ENCODE measurements at places on chromosomes 1 and 21. TPM values are rescaled to one million over a fixed set of nuclear protein-coding genes. Genes with fewer than 3 reads are reported as not detected.

DNA sequence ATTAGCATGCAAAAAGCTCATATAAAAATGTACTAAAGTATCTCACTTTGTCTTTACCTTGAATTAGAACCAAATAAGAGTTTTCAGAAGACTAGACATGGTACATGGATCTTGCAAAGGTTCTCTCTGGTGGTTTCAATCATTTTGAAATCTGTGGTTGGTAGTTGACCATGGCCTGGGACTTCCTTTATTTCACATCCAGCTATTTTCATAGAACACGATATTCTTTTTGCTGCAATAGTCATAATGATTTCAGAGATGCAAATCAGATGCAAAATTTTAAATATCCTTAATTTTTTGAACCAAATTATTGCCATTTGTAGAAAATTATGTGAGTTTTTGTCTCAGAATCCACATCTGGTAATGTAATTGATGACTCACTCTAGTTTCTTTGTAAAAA is 375.1 kb upstream of the ZP4 start:
- DNase-seq: no peak

GRCh38 chr1:51575406-51576084 is 41.3 kb upstream of the OSBPL9 start:
- no peak for DNase-seq

GRCh38 chr21:44364151-44365053 is 11.0 kb downstream of the TRPM2 start:
- DNase-seq: no peak

DNA sequence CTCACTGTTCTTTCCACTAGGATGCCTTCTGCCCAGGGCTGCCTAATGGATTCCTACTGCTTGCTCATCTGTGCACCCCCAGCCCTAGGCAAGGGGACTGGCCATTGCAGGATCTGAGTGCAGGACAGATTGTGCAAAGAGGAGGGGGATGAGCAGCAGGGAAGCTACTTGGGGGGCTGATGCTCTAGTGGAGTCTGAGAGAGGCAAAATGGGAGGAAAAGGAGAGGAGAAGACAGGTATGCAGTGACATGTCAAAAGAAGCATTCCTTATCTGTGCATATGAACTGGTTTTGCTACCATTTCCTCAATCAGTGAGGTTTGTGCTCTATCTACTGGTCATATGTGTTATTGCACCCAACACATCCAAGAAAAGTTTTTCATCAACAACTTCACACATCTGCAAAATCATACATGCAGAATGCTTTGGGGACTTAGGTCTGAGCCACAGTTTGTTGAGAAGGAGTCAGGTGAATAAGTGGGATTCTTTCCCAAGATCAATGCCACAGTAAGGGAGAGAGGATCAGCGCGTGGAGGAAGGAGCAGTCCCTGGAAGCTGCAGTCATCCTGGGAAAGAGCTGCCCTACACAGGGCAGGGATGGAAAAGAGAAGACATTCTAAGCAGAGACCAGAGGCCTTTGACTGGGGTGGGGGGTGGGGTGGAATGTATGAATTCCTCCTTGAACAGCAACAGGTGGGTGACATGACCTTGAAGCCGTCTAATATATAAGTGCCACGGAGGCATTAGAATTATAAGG is 14.4 kb downstream of the SLC5A9 start:
- no peak for DNase-seq

DNA sequence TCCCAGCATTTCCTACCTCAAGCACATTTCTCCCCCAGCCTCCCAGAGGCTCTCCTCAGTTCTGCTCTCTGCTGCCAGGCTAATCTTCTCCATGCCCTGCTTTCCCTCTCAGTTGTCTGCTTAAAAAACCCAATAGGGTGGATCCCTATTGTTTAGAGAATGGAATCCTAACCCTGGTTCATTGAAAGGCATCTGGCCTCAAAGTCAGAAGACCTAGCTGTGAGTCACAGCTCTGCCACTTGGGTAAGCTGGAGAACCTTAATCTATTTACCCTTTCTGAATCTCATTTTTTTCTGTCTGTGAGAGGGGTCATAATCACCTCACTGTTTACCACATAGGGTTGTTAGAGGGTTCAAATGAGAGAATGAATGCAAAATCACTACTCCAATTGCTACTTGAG is 12.5 kb upstream of the MYOC start:
- DNase-seq: no peak

GRCh38 chr1:115426231-115426771 is 88.3 kb upstream of the NGF start:
- DNase-seq: peak; percentile 87

- DNase-seq: no peak
Observed at GRCh38 chr1:25999041-25999800, 1.4 kb upstream of the PAFAH2 start.

GRCh38 chr1:246435421-246436041 is 71.5 kb downstream of the SMYD3 start:
- DNase-seq: no peak

IL12RB2 gene
- 0.21 TPM for total RNA-seq

TARBP1 gene
- 11.7 TPM for total RNA-seq

NLRP3 gene
- total RNA-seq: 1.7 TPM

CELA2B gene
- total RNA-seq: not detected

RHOU gene
- total RNA-seq: 5.3 TPM

UBL4B gene
- not detected for total RNA-seq

All from heart right ventricle (tissue), 16 donors.